Activated naive CD4-positive, alpha-beta T cell treated with anti-CD3 and anti-CD28 coated beads, Interleukin-2, amount 50 U/mL, for 16 hours (primary cell): ENCODE measurements at places on chromosomes 1 and 21.

DNA sequence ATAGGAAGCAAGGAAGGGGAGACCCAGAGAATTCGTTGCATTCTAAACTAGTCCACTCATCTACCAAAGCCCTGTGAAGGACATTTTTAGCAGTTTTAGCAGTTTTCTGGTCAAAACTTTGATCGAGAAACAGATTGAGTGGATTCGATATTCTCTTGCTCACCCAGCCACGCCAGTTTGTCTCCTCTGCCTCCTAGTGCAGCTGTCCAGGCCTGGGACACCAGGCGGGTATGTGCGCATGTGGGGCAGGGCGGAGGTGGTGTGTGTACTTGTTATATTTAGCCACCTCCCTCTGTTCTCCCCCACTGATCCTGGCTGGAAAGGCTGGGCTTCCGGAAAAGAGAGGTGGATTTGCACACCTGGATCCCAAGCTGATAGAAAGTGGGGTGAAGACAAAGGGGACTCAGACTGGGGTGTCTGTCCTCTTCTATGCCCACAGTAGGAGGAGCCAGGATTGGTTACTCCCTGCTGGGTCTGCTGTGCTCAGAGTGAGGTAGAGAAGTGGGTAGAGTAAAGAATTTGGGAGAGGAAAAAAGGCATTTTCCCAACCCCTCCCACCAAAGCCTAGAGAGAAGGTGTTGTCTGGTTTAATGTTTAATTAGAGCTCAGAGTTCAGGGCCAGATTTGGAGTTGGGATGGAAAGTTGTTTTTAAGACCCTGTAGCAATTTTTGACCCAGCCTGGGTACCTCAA lies 3.8 kb downstream of the LMNA start:
- DNase-seq = no peak

DNA sequence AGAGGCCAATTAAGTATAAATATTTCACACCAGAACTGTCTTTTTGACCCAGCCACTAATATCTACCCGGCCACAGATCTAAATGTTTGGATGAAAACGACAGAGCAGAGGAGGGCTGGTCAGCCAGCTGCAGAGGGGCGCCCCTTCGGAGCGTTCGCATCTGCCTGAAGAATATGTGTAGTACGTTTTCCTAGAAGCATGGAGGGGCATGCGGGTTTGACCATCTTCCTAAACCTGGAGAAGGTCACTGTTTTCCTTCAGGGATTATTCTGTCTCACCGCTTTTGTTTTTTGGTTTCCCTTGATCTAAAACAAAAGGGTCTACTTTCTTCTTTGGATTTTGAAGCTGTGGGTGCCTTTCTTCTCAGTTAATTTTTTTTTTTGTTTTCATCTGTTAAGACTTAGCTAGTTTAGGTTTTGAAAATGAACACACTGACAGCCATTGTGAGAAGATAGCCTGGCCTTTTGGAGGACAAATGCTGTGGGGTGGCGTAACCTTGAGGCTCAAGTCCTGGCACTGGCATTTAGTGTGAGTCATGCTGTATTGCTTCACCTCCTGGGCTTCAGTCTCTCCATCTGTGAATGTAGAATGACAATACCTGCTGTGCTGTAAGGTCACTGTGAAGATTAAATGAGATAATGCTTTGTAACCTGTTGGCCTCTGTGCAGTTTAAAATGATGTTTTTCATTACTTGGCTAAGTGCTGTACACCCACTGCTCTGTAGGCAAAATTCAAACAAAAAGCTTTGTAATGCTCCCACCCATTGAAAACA lies 74.1 kb upstream of the IRF2BP2 start:
- DNase-seq = no peak

DNA sequence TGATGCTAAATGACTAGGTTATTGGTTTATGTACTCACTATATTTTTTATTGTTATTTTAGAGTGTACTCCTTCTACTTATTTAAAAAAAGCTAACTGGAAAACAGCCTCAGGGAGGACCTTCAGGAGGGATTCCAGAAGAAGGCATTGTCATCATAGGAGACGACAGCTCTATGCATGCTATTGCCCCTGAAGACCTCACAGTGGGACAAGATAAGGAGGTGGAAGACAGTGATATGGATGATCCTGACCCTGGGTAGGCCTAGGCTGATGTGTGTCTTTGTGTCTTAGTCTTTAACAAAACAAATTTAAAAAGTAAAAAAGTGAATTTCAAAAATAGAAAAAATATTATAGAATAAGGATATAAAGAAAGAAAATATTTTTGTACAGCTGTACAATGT lies 155.7 kb upstream of the CD34 start:
- no peak for DNase-seq

- no peak for DNase-seq
These were observed 12.7 kb upstream of the CDK18 start for GRCh38 chr1:205491794-205492193.

DNA sequence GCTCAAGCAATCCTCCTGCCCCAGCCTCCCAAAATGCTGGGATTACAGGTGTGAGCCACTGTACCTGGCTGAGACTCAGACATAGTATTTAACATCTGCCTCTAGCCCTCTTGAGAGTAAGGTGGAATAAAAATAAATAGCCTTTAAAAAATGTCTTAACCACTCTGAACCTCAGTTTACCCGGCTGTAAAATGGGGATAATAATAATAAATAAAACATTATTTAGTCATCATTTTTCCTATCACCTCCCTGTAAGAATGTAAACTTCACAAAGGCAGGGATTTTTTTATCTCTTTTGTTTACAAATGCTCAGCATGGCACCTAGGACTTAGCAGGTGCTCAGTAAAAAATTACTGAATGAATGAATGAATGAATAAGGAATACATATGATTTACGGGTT lies 17.2 kb downstream of the EPHB2 start:
- no peak for DNase-seq

- peak; percentile 29 for DNase-seq
These were observed 22.9 kb downstream of the SAMSN1 start for GRCh38 chr21:14523234-14523633.

GRCh38 chr1:67135354-67135753 lies 584 bp upstream of the C1orf141 start:
- no peak for DNase-seq

DNA sequence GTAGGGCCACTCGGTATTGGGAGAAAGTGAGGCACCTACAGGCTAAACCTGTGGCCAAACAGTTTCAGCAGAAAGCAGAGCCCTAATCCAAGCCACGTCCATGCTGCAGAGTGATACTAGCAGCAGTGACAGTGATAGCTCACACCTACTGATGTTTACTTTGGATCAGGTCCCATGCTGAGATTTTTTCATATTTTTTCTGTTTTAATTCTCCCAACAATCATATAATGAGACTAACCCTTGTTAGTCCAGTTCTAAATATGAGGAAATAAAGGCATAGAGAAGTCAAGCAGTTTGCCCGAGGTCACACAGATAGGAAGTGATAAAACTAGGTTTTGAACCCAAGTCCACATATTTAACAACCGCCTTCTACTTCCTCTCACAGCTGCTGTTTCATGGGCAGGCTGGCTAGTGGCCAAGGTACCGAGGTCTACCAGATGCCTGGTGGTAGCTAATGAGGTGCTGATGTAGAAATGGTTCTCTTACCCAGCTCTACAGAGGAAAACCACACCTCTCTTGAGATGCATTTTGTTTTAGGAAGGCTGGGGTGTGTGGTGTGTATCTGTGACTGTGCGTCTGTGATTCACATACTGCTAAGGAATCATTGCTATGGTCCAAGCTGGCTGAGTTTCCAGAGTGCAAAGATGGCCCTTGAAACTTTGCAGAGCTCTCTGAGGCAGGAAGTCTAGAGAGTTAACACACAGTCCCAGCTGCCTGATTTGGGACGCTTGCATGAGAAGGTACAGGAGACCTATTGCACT lies 80.3 kb upstream of the ARTN start:
- DNase-seq = no peak

DNA sequence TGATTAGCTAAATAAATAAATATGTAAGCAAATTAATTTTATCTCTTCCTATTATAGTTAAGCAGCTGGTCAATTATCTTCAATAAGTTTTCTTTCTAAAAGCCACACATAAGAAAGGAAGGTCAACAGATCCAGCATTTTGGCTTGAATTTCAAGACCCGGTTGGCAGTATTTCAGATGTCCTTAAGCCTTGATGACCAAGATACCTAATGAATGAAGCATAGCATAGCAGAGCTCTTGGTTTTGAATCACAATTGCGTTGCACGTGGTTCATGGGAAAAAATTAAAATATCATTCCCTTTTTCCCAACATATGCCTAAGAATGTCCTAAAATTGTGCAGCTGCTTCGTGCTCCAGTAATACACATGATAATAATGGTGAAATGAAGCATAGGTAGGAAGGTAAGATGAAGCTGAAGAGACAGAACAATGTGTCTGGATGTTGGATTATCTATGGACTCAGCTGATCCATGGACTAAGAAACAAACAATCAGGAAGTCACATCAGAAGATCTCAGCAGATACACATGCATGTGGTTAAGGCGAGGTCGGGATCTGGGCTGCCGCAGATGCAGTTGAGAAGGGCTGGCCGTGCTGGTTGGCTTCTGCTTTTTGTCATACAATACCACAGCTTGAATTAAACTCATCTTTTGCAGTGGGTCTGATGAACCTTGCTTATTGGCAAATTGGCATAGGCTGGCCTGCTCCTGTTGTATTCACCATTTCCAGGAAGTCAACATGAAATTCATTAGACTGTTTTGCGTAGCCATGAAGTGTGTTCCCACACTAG lies 284.9 kb upstream of the RUNX1 start:
- DNase-seq = no peak

DNA sequence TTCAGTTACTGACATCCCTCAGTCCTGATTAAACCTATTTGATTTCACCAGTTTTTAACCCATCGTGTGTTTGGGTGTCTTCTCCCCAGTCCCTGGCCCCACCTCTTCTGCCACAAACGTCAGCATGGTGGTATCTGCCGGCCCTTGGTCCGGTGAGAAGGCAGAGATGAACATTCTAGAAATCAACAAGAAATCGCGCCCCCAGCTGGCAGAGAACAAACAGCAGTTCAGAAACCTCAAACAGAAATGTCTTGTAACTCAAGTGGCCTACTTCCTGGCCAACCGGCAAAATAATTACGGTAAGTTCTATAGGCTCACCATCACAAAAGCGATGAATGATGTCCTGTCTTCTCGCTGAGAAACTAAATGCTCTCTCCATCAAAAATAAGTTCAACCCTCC lies 28.7 kb downstream of the NBPF3 start:
- DNase-seq = no peak

DNA sequence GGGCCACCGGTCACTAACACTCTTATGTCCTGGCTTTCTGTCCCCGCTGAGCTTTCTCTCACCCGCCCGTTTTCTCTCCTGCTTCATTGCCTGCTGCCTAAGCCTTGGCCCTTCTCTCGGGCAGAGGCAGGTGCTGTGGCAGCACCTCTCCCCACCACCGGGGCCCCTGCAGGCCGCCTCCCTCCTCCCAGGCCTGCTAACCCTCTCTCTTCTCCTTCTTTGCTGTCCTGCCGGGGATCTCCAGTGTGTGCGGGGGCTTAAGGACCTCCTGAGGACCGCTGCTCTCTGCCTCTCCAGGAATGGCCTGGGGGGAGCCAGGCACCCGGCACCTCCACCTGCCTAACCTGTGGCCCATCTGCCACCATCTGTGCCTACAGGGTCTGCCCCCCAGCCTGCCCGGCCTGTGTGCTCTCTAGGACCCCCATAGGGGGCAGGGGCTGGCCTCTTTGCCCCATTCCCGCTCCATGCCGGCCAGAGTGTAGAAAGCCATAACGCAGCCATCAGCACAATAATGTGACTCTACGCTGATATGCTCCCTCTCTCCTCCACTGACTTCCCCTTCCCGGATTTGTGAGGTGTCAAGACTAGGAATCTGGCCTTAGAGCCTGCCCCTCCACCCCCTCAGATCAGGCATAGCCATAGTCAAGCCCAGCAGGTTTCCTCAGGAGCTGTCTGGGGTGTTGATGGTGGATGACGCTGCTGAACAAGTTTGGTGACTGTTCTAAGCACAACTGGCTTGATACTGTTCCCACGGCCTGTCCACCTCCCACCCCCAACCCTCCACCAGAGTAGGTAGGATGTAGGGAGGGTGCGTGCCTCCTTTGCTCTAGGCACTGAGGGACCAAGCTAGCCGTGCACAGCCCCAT lies 6.1 kb upstream of the SFN start:
- no peak for DNase-seq

DNA sequence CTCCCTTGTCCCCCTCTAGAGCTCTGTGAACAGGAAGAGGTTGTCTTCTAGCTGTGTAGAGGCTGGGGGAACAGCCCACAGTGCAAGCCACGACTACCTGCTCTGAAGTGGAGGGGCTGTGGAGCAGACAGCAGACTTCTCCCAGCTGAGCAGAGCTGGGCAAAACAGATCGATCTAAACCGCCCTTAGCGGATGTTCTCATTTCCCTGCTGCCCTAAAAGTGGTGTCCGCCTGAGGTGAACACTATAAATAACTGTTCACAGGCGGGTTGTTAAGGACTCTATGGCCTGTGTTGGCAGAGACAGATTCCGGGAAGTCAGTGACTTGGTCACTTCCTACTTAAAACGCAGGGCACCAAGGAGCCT lies 203.2 kb downstream of the RHOU start:
- DNase-seq = no peak

GRCh38 chr1:76615253-76616035 lies 251.8 kb upstream of the ST6GALNAC5 start:
- no peak for DNase-seq

GRCh38 chr1:43878854-43879253 lies 54.7 kb upstream of the ARTN start:
- DNase-seq = no peak

GRCh38 chr21:42308161-42308913 lies 6.9 kb downstream of the TFF3 start:
- DNase-seq = no peak

DNA sequence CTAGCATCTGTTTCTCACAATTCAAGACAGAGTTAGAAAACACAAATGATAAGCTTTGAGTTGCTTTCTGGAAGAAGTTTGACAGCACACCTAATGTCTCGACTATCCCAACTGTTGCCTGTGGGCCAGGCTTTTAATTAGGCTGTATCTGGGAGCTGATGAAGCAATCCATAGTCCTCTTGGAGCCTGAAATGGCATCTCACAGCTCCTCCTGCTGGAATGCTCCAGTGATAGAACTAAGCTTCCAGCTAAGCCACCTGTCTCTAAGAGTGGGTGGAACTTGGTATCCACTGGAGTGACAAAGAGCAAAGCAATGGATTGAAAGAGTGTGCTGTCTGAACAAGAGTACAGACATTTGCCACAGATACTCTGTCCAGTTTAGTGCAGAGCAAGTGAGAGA lies 605.3 kb upstream of the NR5A2 start:
- DNase-seq = no peak

DNA sequence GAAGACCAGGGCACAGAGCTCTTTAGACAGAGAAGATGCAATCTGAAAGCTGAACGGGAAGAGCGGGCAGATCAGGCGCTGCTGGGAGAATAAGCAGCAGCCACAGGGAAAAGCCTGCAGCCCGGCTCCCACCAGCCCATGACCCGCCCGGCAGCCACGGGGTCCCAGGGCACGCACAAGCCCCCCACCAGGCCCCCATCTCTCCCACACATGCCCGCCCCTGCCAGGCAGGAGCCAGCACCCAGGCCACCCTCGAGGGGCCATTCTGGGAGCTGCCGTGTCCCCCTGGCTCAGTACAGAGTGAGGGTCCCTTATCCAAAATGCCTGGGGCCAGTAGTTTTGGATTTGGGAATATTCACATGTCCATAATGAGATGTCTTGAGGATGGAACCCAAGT lies 16.3 kb downstream of the SLC19A1 start:
- peak; percentile 5 for DNase-seq
